Activated CD4-positive, alpha-beta T cell treated with anti-CD3 and anti-CD28 coated beads, Interleukin-2, amount 50 U/mL, for 24 hours (primary cell): ENCODE measurements at places on chromosomes 6 and 20.

DNA sequence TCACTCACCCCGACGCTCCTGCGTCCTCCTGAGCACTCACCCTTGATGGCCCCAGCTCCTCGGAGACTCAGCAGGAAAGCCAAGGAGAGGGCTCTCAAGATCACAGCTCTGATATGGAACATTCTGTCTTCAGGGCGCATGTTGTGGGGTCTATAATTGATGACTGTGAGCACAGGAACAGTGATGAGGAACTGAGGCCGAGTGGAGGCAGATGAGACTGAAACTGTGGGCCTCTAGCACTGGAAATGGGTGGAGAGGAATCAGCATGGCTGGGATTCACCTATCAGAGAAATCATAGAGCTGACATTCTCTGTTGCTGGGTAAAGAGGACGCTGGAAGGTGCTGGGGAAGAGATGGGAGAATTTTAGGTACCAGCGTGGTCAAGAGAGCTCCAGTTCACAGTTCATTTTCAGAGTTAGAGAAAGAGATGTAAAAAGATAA lies at the start of gene HLA-DPA1:
TSS of gene HLA-DPA1 (minus strand) at position 219 of the 441 bp plus-strand sequence.
- DNase-seq = no peak

- DNase-seq = no peak
These were observed 4.2 kb downstream of the TPD52L1 start for GRCh38 chr6:125157725-125158124.

DNA sequence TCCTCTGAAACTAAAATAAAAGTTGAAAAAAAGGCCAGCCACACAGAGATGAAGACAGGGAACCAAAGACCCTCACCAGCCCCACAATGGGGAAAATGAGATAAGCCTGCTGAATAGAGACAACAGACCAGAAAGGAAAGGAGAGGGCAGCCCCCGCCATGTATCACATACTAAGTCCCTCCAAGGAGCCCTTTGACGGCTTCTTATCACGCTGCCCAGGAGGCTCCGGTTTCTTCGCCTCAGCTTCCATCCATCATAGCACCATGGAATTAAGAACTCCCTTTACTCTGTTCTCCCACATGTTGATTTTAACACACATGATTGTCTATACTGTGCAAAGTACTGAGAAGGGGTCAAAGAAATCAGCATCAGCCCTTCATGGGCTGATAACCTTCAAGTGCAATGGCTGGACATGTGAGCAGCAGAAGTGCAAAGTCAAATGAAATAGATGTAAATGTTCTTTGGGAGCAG lies 54.9 kb downstream of the MAP3K5 start:
- DNase-seq = no peak

DNA sequence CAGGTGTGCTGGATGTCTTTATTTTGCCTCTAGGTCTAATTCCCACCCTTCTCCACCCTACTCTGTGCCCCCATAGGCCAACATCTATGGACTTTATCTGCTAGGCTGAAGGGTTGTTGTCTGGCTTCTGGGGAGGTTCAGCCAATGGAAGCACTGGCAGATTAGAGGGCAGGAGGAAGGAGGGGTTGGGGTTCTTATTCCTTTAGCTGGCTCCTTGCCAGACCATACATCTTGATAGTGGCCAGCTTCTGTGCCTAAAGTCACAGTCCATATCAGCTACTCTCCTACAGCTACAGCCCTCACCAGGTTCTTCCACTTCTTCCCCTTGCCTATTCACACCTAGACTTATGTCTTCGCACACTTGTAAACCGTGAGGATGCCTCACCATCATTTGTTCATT lies 41.1 kb downstream of the ROS1 start:
- no peak for DNase-seq

DNA sequence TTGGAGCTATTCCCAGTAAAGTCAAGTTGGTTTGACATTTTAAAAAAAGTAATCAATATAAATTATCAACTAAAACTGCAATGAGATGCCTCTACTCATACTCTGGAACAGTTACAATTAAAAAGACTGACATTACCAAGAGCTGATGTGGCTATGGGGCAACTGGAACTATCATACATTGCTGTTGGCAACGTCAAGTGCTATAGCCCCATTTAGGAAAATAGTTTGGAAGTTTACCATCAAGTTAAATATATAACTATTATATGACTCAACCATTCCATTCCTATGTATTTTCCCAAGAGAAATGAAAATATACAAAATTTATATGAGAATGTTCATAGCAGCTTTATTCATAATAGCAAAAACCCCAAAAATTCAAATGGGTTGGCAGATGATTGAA lies 111.4 kb upstream of the HDGFL1 start:
- DNase-seq = no peak

GRCh38 chr6:24982231-24982630 lies 46.5 kb upstream of the RIPOR2 start:
- no peak for DNase-seq

GRCh38 chr6:157514659-157515496 lies 133.9 kb downstream of the ZDHHC14 start:
- DNase-seq = no peak

- no peak for DNase-seq
These were observed 97.4 kb downstream of the OR2B2 start for GRCh38 chr6:27814665-27815424.

GRCh38 chr20:51125780-51126179 lies 102.9 kb upstream of the KCNG1 start:
- no peak for DNase-seq

- no peak for DNase-seq
These were observed 124.7 kb upstream of the GPR6 start for GRCh38 chr6:109853426-109853825.

DNA sequence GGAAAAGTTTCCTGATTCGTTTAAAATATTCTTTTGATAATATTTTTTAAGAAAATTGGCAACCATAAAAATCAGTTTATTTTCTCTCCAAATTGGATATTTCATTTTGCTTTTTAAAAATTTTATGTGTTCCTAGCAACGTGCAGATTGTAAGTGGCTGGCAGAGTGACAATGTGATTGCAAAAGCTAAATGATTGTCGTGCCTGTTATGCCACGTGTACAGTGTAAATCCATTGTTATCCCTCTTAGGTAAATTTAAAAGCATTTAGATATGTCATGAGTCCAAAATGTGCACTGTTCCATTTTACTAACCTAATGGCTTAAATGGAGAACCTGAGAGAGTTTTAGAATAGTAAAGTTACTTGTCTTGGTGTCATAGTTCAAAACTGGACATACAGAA lies 94.4 kb upstream of the ADGRF4 start:
- no peak for DNase-seq

DNA sequence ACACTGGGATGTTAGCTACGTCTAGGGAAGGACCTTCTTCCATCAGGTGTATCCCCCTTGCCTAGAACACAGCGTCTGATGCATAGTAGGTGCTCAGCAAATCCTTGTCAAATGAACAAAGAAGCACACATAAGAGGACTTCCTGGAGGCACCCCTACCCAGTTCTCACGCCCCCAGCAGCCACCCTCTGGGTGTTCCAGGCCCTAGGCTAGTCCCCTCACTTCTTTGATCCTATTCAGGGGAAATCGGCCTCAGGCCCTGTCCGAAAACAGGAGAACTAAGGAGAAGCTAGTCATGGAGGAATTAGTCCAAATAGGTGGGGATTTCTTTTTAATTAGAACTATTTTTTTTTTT lies 84.7 kb upstream of the SIRPA start:
- no peak for DNase-seq
